Activated naive CD8-positive, alpha-beta T cell treated with anti-CD3 and anti-CD28 coated beads, Interleukin-2, amount 50 U/mL, for 24 hours (primary cell): ENCODE measurements at places on chromosomes 7 and 10.

- DNase-seq: no peak
Observed at GRCh38 chr7:79425665-79426064, 27.8 kb downstream of the MAGI2 start.

- peak; percentile 82 for DNase-seq
Observed at GRCh38 chr7:98745722-98746318, 124.0 kb downstream of the TMEM130 start.

GRCh38 chr10:104862-105565 lies 30.2 kb upstream of the ZMYND11 start:
- DNase-seq: no peak

- DNase-seq: no peak
Observed at GRCh38 chr10:122513053-122513452, 47.5 kb upstream of the DMBT1 start.

- DNase-seq: no peak
Observed at GRCh38 chr7:16034353-16034752, 347.9 kb upstream of the MEOX2 start.

GRCh38 chr7:131341690-131342089 lies 14.0 kb downstream of the MKLN1 start:
- DNase-seq: no peak

- DNase-seq: no peak
Observed at GRCh38 chr10:103139803-103140202, 53.3 kb downstream of the NT5C2 start.

DNA sequence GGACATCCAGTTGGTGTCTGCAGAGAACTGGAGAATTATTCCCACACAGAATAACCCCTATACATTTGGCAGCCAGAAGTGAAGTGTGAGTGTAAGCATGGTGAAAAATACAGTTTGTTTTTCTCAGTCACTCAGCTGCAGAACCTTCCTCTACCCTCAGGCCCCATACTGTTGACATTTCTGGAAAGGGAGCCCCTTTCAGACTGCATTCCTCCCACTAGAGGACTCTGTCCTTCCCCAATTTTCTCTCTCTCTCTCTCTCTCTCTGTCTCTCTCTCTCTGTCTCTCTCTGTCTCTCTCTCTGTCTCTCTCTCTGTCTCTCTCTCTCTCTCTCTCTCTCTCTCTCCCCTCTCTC lies 86.8 kb upstream of the STEAP1B start:
- DNase-seq: no peak

GRCh38 chr10:115092258-115092554 lies 959 bp upstream of the ATRNL1 start:
- DNase-seq: no peak

GRCh38 chr10:31215052-31215451 lies 104.0 kb upstream of the ZEB1 start:
- DNase-seq: no peak

DNA sequence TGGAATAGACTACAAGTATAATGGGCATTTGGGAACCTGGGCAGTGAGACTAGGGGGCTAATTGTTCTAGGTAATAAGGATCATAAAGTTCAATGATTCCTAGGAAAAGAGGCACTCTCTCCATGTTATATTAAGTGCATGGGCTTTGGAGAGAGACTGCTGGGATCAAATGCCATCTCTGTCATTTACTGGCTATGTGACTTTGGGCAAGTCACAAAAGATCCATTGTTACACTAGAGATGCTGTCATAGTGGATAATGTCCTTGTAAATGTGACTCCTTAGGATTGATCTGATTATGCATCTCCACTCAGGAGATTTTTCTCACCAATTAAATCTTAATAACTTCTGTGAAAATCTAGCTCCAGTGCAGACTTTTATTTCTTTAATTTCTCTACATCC lies 156.3 kb upstream of the CACNA2D1 start:
- no peak for DNase-seq

GRCh38 chr10:77637532-77638320 lies at the start of gene KCNMA1:
Gene KCNMA1 (minus strand): TSS chr10:77637808.
- peak; percentile 13 for DNase-seq

DNA sequence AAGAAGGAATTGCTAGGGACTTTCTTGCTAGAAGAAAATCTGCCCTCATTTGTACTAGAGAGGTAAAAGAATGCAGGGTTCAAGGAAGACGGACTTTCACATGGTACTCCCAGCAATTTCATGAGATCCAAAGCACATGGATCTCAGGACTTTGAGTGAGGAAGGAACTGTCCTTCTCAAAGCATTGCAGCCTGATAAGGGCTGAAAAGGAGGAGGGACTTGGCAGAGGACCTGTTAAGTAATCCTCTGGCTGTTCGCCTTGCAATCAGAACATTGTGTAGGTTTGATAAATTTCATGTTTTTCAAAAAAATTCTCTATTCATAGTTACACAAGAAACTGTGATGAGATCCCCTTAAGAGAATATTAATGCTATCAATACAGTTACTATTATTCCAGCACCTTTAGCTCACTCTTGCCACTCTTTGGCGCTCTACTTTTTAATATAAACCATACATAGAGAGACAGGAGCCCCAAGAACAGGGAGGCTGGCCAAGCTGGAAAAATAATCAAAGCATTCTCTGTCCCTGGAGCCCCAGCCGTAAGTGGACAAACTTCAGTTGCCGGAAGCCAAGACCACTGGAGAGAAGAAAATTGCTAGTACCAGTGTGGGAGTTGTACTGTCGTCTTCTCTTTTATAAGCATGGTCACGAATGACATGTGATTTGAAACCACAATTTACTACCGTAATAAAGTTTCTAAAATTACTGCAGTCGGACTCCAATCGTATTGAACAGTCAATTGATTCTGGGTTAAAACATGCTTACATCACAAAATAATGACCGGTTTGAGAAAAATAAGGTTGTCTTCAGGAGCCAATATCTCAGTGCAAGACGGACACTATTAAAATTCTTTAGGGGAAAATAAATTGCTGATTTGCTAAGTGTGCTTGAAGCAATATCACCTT lies 424.4 kb downstream of the SDK1 start:
- no peak for DNase-seq

- no peak for DNase-seq
Observed at GRCh38 chr7:138316421-138317043, 143.5 kb upstream of the TRIM24 start.

DNA sequence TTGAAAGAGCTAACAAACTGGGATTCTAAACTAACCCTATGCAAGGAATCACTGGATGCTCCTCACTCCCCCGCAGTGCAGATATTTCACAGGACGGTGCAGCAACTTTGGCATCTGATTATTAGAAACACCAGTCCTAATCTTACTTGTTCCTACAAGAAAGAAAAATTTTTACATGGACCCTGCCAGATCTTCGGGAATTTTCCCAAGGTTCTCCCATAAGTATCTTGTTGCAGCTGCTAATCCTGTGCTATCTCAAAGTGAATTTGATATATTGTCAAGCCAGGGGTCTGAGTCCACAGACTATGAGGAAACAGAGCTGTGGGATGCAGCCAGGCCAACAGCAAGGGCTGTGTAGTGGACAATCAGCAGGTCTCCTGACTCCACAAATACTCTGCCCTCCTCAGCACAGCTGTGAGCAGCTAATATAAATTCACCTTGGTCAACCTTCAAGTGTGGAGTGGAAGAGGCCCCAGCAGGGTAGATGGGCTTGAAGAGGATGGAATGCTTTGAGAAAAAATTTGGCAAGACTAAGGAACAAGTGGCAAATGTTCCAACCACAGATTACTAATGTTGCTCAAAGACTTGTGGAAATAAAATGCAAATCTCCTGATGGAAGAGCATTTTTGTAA lies 25.6 kb downstream of the VSTM4 start:
- DNase-seq: no peak
